CD4-positive, alpha-beta T cell (primary cell): ENCODE measurements at places on chromosomes 3 and 15.

GRCh38 chr3:43525386-43525785 is 96.4 kb downstream of the ANO10 start:
- no peaks in the 10 kb centered on the region for H3K4me1 ChIP-seq
- no peak overlapping the region for H3K4me3 ChIP-seq
- no peak overlapping the region for H3K27ac ChIP-seq
- H3K36me3 ChIP-seq, result no peaks in the 10 kb centered on the region
- DNase-seq, result no peak

DNA sequence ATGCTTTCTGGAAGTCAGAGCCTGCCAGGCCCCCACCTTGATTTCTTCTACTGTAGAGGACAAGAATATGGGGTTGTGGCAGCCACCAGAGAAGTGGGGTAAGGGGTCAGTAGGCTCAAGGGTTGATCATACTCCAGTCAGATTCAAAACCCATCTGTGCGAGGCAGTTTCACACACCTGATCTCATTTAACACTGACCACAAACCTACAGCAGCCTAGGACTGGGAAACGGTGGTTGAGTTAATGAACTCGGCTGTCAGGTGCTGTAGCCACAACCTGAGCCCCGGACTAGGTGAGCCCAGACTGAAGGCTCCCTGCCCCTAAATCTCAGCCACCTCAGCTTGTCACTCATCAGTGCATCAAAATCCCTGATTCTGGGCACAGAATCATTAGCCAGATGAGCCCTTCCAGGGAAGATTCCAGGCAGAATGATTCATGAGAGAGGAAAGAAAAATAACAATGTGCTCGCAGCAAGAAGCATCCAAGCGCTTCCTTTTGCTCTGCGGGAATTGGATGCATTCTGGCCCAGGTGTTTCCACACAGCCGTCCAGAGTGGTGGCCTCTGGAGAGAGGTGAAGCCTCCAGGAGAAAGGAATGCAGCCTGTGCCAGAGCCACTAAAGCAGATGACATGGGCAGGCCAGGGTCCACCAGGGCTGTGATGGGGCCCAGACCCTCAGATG is 102.1 kb downstream of the SRGAP3 start:
- H3K4me3 ChIP-seq, result no peak overlapping the region
- H3K36me3 ChIP-seq, result no peaks in the 10 kb centered on the region

GRCh38 chr3:98460220-98460619 is 2.8 kb upstream of the OR5K1 start:
- no peaks in the 10 kb centered on the region for H3K27me3 ChIP-seq
- no peak for DNase-seq
- no peaks in the 10 kb centered on the region for H3K36me3 ChIP-seq
- no peaks in the 10 kb centered on the region for H3K4me1 ChIP-seq
- no peak overlapping the region for H3K4me3 ChIP-seq

- H3K27me3 ChIP-seq, result no peaks in the 10 kb centered on the region
- no peak for DNase-seq
- H3K4me3 ChIP-seq, result no peak overlapping the region
- no peak overlapping the region for H3K27ac ChIP-seq
- peaks cover 2% of the 10 kb centered on the region for H3K4me1 ChIP-seq
Observed at GRCh38 chr15:22851513-22851912, 13.0 kb downstream of the NIPA2 start.

DNA sequence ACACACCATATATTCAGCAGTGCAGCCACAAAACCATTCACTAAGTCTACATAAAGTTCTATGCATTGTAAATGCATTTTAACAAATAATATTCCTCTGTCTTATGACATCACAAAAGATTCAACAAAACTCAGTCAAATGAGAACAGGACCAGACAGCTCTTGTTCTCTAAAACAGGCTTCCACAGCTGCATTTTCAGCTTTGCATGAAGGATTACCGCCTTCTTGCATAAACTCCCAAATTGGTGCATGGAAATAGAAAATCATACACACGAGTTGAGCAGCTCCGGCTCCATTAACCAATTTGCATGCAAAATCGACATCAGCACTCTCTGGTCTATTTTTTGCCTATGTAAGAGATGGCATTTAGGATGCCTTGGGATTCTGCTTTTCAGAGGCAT is 66.4 kb downstream of the RFTN1 start:
- DNase-seq, result no peak
- H3K36me3 ChIP-seq, result no peaks in the 10 kb centered on the region
- no peaks in the 10 kb centered on the region for H3K4me1 ChIP-seq
- H3K4me3 ChIP-seq, result no peak overlapping the region

DNA sequence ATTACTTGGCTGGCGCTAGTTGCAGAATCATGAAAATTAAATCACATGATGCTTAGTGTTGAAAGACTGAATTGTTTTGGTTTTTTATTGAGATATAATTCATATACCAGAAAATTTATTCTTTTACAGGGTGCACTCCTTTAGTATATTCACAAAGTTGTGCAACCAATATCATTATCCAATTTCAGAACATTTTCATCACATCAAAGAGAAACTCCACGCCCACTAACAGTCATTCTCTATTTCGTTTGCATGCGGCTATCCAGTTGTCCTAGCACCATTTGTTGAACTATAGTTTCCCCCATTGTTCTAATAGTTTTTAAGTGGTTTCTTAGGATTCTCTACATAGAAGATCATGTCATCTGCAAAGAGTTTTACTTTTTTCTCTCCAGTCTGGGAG is 3.7 kb downstream of the EHD4 start:
- H3K4me1 ChIP-seq, result peaks cover 54% of the 10 kb centered on the region
- H3K27me3 ChIP-seq, result no peaks in the 10 kb centered on the region
- no peak overlapping the region for H3K27ac ChIP-seq
- H3K4me3 ChIP-seq, result no peak overlapping the region

DNA sequence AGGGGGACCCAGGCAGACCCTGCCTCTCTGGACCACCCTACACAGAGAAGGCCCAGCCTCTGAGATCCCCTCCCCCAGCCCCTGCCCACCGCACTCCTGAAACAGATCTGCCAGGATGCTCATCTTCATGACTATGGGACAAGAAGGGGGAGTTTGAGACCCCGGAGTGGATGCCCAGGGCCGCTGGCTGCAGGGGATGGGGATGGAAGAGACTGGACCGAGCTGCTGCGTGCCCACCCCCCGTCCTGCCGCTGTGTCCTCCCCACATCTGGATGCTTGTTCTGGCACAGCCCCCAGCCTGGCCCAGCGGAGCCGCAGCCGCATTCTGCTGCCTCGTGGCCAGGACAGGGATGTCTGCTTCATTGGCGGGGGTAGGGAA is 30.3 kb upstream of the SEMA3F start:
- no peak overlapping the region for H3K4me3 ChIP-seq
- peaks cover 9% of the 10 kb centered on the region for H3K36me3 ChIP-seq
- H3K4me1 ChIP-seq, result peaks cover 7% of the 10 kb centered on the region
- no peaks in the 10 kb centered on the region for H3K27me3 ChIP-seq

DNA sequence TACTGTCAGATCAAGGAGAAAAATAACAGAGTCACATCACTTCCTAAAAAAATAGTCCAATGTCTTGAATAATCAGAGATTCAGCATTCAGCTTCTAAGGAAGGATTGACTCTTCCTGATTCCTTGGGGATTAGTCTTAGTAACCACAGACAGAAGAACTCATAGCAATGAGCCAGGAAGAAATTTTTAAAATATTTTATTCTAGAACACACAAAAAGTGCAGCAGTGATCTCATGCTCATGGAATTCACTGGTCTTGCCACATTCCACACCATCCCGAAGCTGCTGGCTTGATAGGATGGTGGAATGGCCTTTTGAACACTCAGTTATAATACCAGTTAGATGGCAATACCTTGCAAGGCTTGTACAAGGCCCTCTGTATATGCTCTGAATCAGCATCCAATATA is 43.0 kb upstream of the ABI3BP start:
- H3K27me3 ChIP-seq, result no peaks in the 10 kb centered on the region
- no peak overlapping the region for H3K27ac ChIP-seq
- no peaks in the 10 kb centered on the region for H3K36me3 ChIP-seq
- no peak for DNase-seq
- no peaks in the 10 kb centered on the region for H3K4me1 ChIP-seq

DNA sequence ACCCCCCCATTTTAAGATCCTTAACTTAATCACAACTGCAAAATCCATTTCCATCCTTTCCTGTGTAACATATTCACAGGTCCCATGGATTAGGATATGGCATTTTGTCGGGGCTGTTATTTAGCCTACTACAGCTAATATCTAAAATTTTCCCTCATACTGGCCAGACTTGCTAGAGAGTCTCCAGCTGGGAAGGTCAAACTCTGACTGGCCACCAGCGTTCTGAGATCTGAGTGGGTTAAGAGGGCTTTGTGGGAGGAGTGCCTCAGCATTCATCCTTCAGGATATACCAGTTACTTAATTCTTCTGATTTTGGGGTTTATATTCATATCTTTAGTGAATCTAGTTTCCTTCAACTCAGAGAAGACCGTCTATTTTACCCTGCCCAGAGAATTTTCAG is 17.7 kb downstream of the TM4SF18 start:
- no peaks in the 10 kb centered on the region for H3K36me3 ChIP-seq
- H3K27ac ChIP-seq, result no peak overlapping the region

DNA sequence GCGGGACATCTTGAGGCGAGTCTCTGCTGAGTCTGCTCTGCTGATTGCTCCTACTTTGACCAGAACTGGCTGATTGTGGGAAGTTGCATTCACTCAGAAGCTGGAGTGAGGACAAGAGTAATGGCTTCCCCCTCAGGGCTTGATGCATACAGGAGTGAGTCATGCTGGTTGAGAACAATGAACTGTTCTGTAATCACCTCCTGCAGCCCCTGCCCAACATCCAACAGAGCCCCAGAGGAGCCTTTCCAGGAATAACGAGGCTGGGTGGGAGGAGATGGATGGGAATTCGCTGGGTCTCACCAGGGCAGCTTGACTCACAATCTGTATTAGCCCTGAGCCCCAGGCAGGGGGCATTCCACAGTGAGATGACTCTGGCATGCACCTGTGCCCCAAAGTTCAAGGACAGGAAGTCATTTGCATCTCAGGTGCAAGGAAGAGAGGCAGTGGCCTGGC is 85.0 kb downstream of the RAB11A start:
- no peaks in the 10 kb centered on the region for H3K36me3 ChIP-seq
- no peaks in the 10 kb centered on the region for H3K4me1 ChIP-seq
- no peaks in the 10 kb centered on the region for H3K27me3 ChIP-seq
- no peak for DNase-seq

DNA sequence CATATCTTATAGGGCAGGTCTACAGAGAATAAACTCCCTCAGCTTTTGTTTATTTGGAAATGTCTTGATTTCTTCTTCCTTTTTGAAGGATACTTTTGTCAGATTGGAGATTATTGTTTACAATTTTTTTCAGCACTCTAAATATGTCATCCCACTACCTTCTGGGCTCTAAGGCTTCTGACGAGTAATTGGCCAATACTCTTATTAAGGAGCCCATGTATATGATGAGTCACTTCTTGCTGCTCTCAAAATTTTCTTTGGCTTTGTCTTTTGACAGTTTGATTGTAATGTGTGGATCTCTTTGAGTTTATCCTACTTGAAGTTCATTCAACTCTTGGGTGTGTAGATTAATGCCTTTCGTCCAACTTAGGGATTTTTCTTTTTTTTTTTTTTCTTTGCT is 28.9 kb upstream of the CD200R1L start:
- no peak overlapping the region for H3K27ac ChIP-seq
- no peaks in the 10 kb centered on the region for H3K36me3 ChIP-seq
- no peaks in the 10 kb centered on the region for H3K4me1 ChIP-seq

- no peaks in the 10 kb centered on the region for H3K4me1 ChIP-seq
- H3K27ac ChIP-seq, result no peak overlapping the region
- no peaks in the 10 kb centered on the region for H3K36me3 ChIP-seq
- H3K27me3 ChIP-seq, result no peaks in the 10 kb centered on the region
- no peak for DNase-seq
Observed at GRCh38 chr3:21132896-21133295, 618.1 kb downstream of the ZNF385D start.

DNA sequence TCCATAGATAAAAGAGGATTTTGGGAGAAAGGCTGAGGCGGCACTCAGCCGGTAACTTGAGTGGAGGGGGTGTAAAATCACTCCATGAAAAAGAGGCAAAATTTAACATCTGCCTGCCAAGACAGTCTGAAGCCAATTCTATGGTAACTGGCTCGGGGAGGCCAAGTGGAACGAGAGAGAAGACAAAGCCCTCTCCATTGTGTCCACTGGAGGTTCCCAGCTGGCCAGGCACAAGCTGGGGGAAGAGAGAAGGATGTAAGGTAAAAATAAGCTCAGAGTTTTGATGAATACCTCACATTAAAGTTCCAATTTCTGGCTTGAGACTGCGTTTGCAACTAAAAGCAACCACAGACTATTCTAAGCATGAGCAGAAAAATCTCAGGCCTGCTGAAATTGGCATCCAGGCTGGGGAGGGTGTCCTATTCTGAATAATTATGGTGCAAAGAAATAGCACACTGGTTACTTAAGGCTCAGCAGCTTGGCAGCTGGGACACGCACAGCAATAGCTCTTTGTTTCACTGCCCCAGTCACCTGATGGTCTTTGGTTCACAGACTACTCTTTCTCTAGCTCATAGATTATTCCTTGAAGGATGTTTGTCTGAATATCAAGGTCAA is 48.8 kb downstream of the CHRD start:
- no peak for DNase-seq
- H3K27me3 ChIP-seq, result peaks cover 3% of the 10 kb centered on the region
- no peaks in the 10 kb centered on the region for H3K36me3 ChIP-seq
- no peak overlapping the region for H3K27ac ChIP-seq

DNA sequence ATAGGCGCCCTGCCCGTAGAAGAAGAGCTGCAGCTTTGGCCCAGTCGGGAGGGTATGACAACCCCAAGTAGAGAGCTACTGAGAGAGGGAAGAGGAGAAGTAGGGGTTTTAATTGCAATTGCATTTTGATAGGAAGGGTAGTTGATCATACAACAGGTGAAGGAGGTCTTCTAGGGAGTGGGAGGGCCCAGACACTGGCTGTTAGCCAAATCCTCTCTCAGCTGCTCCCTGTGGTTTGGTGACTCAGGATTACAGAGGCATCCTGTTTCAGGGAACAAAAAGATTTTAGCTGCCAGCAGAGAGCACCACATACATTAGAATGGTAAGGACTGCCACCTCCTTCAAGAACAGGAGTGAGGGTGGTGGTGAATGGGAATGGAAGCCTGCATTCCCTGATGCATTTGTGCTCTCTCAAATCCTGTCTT is 408.9 kb upstream of the THBS1 start:
- H3K36me3 ChIP-seq, result no peaks in the 10 kb centered on the region
- H3K27me3 ChIP-seq, result no peaks in the 10 kb centered on the region
- no peak overlapping the region for H3K4me3 ChIP-seq
- no peak overlapping the region for H3K27ac ChIP-seq
- H3K4me1 ChIP-seq, result no peaks in the 10 kb centered on the region

- peaks cover 16% of the 10 kb centered on the region for H3K36me3 ChIP-seq
- H3K27ac ChIP-seq, result no peak overlapping the region
- no peak for DNase-seq
- no peak overlapping the region for H3K4me3 ChIP-seq
- no peaks in the 10 kb centered on the region for H3K27me3 ChIP-seq
Observed at GRCh38 chr3:128360705-128361271, 105.9 kb downstream of the DNAJB8 start.

GRCh38 chr3:9701006-9701405 is 2.6 kb upstream of the CPNE9 start:
- H3K27ac ChIP-seq, result no peak overlapping the region
- DNase-seq, result no peak
- peaks cover 17% of the 10 kb centered on the region for H3K27me3 ChIP-seq
- H3K4me1 ChIP-seq, result peaks cover 14% of the 10 kb centered on the region
